T-helper 1 cell (primary cell): ENCODE measurements at places on chromosomes 5 and 9.

DNA sequence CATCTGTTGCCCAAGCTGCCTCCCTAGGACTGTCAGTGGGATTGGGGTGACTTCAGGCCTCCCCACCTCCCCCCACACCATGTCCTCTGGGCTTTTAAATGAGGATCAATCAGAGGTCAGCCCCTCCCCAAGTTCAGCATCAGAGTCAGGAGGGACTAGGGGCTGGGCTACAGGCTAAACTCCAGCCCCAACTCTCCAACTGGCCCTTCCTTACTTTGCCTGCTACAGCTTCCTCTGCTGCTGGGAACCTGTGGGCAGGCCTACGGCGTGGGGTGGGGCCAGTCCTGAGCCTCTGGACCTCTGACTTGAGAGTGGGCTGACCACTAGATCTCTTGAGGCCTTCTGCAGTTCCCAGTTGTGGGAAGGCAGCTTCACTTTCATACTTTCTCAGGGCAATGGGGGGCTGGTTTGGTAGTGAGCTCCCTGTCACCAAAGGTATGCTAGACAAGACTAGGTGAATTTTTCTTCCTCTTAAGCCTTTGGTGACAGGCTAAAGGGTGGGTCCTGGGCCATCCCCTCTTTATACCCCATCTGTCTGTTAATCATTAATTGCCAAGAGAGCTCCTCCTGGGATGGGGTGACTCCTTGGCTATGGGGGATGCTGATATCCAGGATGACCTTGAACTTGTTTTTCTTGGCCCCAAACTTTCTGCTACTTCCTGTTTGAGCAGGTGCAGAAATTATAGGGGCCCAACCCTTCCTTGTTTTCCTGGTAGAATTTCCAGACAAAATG lies 10.8 kb upstream of the DAB2IP start:
- no peak for DNase-seq

- DNase-seq = no peak
Measured at GRCh38 chr5:98308231-98308630, 465.2 kb upstream of the RGMB start.

DNA sequence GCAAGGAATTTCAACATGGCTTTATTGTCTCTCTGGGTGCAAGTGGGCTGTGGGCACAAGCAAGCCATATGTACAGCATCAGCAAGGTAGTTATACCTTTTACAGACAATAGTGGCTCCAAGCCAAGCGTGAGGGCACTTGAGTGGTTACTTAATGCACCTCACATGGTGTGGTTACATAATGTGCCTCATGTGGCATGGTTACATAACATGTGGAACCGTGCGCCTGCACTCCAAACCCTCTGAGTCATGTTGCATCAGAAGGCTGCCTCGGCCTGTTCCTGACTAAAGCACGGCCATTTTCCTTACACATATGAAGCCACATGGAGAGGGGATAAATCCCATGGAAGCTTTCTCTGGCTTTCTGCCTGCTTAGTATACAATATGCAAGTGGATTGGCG lies 150.9 kb downstream of the OSTF1 start:
- DNase-seq = no peak

DNA sequence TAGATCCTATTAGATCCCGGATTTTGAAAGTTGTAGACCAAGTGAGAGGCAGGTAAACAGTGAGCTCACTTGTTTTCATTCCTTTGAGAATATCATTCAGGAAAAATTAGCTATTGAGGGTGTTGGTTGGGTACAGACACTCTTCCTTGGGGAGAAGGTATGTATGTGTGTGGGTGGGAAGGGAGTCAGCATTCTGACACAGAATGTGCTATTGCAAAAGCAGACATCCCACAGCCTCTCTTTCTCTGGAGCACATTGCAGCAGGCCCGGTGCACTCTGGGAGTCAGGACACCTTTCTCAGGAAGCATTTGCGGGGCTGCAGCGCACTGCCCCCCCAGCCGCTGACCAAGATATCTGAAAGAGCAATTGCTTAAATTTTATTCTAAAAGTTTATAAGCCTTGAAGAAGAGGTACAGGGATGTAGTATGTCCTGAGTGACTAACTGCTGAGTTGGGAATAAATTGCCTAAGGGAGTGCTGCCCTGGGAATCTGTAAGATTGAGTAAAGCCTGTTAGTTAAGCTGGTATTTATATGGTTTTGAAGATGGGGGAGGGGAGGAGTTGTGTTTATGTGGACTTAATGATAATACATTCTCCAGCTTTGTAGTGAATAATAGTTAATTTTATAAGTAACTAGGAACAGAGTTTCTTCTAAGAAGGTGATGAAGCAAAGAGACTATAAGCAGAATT lies 5.2 kb downstream of the TNFAIP8 start:
- no peak for DNase-seq

GRCh38 chr5:121805911-121806310 lies 45.8 kb upstream of the FTMT start:
- no peak for DNase-seq

- DNase-seq = no peak
Measured at GRCh38 chr9:133103987-133104505, 17.0 kb downstream of the RALGDS start.

DNA sequence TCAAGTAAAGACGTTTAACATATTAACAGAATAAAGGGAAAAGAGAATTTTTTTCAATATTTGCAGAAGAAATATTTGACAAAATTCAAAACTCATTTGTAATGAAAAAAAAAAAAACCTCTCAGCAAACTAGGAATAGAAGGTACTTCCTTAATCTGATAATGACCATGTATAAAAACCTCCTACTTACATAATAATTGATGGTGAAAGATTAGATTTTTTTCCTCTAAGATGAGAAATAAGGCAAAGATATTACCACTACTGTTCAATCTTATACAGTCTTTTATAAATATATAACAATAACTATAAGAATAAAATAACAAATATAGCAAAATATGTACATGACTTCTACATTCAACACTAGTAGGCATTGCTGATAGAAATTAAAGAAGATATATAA lies 424.6 kb upstream of the KLF4 start:
- DNase-seq = no peak

- peak; percentile 46 for DNase-seq
Measured at GRCh38 chr5:5481206-5481605, 58.7 kb downstream of the ICE1 start.

GRCh38 chr9:137050570-137050969 lies 3.3 kb downstream of the ENTPD2 start:
- DNase-seq = no peak
